ENCODE measurements at places on chromosomes 3 and 15.

GRCh38 chr15:84734794-84735479, 13.5 kb upstream of the ZNF592 start:
- peak; percentile 88 for DNase-seq

DNA sequence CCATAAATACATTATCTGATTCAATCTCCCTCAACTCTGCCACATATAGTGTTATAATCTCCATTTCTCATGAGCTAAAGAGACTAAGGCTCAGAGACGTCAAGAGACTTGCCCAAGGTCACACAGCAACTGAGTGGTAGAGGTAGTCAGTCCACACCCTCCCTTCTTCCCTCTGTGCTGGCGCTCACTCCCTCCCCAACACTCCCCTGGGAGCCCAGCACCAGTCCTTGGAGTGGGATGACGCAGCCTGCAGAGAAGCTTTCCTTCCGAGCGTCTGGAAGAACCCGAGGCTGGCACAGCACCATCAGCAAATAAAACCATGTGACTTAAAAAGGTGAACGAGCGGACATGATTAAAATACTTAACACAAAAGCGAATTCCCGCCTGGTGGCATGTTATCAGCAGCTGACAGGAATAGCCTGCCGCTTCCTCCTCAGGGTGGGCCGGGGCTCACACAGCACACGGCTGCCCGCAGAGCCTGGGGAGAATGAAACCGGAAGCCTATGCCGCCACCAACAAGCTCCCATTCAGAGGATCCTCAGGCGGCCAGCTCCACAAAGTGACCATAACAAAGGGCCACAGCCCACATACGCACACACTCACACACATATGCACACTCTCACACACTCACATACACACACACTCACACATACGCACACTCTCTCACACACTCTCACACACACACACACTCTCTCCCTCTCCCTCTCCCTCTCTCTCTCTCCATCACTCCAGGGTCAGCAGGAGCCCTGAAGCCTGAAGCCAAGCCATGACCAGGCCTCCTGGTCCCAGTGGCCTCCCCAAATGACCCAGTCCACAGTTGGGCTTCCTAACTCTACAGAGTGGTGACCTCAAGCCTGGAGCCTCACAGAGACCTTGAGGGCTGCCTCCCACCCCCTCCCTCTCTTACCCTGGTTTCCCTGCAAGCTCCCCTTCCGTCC, 120.5 kb downstream of the XXYLT1 start:
- DNase-seq, result peak; percentile 55

DNA sequence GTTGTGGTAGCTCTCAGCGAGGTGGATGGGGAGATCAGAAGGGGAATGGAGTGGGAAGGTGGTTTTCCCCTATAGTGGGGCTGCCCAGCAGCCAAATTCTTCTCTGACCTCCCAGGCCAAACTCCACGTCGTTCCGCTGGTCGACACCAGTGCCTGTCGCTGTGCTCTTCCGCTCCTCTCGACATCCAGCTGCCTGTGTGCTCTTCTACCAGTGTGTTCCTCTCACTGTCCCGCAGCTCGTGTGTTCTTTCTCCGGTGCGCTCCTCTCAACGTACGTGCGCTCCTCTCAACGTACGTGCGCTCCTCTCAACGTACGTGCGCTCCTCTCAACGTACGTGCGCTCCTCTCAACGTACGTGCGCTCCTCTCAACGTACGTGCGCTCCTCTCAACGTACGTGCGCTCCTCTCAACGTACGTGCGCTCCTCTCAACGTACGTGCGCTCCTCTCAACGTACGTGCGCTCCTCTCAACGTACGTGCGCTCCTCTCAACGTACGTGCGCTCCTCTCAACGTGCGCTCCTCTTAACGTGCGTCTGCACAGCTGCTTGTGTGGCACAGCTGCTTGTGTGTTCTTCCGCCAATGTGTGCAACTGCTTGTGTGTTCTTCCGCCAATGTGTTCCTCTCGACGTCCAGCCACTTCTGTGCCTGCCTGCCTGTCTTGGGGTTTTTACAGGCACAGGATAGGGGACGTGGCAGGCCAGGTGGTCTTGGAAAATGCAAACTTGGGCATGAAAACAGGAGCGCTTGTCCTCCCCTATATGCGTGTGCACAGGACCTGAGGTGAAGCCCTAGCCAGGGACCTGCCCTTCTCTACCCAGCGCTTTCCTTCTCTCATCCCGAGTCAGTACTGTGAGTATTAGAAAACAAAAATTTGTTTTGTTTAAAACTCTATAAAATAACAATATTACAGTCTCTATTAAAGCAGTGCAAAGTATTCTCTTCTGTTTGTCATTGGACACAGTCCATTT, 991.1 kb downstream of the GBE1 start:
- no peak for DNase-seq

DNA sequence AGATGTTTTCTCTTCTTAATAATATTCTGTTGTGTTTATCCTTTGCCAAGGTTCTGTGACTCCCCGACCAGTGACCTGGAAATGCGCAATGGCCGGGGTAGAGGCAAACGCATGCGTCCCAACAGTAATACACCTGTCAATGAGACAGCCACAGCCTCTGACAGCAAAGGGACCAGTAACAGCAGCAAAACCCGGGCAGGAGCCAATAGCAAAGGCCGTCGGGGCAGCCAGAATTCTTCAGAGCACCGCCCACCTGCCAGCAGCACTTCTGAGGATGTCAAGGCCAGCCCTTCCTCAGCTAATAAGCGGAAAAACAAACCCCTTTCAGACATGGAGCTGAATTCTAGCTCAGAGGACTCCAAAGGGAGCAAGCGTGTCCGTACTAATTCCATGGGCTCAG, 101.5 kb downstream of the RBPMS2 start:
- DNase-seq, result no peak

DNA sequence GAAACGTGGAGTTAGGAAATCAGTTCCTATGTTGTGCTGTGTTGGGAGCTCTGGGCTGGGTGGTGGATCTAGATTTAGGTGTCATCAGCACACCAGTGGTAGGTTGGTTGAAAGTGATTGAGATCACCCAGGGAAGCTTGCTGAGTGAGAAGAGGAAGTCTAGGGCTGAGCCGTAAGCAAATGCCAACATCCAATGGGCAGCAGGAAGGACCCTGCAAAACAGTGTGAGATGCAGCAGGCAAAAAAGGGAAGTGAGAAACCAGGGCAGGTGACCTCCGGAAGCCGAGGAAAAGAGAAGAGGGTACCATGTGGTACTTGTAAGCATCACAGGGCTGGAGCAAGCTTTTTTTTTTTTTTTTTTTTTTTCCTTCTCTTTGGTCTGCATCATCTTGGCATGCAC, 15.9 kb upstream of the COPG1 start:
- no peak for DNase-seq

DNA sequence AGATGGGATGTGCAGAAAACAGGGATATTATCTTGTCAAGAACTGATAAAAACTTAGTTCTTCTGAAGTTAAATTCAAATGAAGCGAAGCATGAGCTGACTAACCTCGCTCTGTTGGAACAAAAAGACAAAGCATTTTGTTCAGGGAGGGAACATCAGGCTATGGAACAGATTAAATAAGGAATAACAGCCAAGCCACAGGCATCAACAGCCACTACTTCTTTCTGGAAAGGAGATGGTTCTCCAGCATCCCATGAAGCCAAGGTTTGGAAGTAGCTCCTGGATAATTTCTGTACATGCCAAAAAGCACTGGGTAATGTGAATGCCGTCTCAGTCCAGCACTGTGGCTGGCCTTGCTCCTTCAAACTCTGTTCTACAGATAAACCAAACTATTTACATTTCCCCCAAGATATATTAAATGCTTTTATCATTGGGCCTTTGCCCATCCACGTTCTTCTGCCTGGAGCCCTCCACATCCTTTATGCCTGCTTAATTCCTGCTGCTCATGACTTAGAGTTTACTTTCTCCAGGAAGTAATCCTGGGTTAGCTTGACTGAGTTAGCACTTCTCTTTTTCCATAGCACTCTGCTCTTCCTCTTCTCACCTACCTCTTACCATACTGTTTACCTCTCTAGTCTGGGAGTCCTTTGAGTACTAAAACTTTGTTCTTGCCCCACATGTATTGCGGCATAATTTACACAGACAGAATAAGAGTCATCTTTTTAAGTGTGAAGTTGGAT, 232.0 kb downstream of the CLSTN2 start:
- no peak for DNase-seq

DNA sequence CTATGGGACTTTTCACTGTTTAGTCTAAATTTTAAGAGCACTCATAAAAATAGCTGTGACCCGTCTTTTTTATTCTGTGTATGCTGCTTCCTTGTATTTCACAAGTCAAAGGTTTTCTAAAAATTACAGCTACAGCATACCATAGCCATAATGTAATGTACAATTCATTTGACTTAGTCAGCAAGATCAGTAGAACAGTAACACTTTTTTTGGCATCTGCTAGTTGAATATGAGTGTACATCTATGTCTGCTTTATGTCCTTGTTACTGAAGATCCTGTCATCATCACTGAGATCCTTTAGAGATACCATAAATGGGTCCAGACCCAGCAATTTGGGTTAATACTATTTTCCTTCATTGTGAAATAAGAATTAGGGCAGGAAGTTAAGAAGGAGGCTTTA, 42.2 kb downstream of the CMSS1 start:
- no peak for DNase-seq

DNA sequence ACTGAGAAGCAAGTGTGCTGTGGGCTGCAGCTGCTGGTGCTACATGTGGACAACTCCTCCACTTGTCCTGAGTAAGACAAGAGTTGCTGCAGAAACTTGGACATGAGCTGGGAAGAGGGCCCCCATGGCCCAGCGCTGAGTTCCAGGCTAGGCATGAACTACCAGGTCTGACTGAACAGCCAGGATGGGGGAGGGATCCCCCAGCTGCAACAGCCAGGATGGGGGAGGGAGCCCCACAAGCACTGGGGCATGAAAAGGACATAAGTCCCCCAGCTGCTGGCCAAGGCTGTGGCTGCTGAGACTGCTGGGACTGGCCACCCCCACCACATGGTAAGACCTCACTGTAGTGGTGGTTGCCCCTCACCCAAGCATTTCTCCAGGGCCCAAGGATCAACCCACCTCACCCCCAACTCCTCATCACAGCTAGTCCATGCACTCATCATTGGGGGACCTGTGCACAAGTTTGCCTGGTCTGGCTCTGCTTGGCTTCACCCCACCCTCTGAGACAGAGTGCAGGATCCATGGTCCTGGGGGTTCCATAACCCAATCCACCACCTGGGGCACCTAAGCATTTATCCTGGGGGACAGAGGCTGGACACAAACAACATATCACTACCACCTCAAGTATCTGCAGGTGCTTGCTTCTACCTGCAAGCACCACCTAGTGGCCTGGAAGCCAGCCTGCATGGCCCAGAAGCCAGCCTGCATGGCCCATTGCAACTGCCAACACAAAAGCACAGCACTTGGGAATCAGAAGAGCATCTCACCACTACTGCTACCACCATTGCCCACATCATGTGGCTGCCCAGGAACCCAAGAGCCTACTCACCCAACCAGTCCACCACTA, 84.5 kb upstream of the STT3B start:
- peak; percentile 61 for DNase-seq

DNA sequence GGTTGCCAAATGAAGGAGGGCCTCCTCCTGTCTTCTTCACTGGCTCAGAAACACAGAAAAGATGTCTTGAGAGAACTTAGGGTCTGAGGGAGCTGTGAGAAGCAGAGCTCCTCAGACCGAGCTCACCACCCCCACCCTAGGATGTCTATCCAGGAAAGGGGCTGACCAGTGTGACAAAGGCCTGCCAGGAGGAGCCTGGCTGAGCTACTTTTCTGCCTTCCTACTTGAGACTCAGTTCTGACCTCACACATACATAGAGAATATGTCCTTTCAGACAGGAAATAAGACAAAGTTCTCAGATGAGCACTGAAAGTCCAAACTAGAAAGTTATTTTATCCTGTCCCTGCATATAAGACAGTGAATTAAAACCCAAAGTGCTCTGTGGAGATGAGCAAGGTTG, 54.5 kb downstream of the KIF9 start:
- DNase-seq, result no peak

GRCh38 chr3:14949126-14949525, 1.7 kb downstream of the NR2C2 start:
- DNase-seq, result no peak

Data from H1 (cell line).